ENCODE measurements at places on chromosomes 1 and 21. TPM values are rescaled to one million over a fixed set of nuclear protein-coding genes. Genes with fewer than 3 reads are reported as not detected.

VANGL2 gene
- total RNA-seq, result 62.5 TPM

CGN gene
- total RNA-seq, result 52.7 TPM

DNA sequence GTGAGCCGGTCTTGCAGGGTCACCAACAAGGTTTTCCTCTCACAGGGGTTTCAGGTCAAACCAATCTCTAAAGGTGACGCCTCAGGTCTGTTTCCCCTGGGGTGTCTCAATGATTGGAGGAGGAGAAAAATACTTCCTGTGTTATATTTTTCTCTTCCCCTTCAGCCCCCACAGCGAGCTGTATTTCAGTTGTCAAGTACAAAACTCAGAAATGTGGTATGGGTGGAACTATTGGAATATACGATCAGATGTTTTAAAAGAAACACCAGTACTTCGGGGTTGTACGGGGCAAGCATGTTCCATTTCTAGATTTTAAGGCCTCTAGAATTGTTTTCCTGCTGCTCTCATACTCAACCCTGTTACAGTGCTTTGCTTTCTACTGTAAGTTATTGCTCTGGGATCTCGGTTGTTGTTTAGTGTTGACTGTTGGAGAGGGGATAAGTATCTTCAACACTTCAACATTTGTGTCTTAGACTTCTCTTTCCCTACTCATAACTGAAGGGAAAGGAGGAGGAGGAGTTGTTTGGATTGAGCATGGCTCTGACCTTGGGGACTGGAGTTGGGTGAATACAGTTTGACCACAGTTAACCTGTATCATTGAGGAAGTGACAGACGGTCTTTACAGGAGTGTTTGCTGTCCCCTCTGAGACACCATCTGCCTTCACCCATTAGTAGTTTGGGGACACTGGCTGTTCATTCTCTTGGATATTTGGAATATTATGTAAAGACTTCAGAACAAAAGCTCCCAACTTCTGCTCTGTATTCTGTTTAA, 2.0 kb downstream of the MAPKAPK2 start:
- H3K27ac ChIP-seq, result no peak overlapping the region
- DNase-seq, result no peak
- peaks cover 28% of the 10 kb centered on the region for H3K27me3 ChIP-seq
- peak overlapping the region; percentile 88 for H3K4me3 ChIP-seq

- no peaks in the 10 kb centered on the region for H3K27me3 ChIP-seq
- DNase-seq, result no peak
- H3K27ac ChIP-seq, result no peak overlapping the region
- no peaks in the 10 kb centered on the region for H3K4me1 ChIP-seq
Measured at GRCh38 chr1:31216016-31216415, 23.7 kb downstream of the NKAIN1 start.

GRCh38 chr1:100613817-100614559, 76.0 kb downstream of the GPR88 start:
- H3K4me3 ChIP-seq, result no peak overlapping the region
- no peaks in the 10 kb centered on the region for H3K36me3 ChIP-seq
- H3K4me1 ChIP-seq, result no peaks in the 10 kb centered on the region
- H3K27ac ChIP-seq, result no peak overlapping the region

GRCh38 chr1:148333875-148334338, 149.2 kb downstream of the PPIAL4G start:
- no peaks in the 10 kb centered on the region for H3K27me3 ChIP-seq
- DNase-seq, result no peak
- peak overlapping the region; percentile 100 for H3K27ac ChIP-seq
- no peaks in the 10 kb centered on the region for H3K4me1 ChIP-seq
- peak overlapping the region; percentile 69 for H3K4me3 ChIP-seq
- no peaks in the 10 kb centered on the region for H3K36me3 ChIP-seq

GRCh38 chr1:203395751-203396150, 44.8 kb upstream of the FMOD start:
- no peak overlapping the region for H3K4me3 ChIP-seq
- no peaks in the 10 kb centered on the region for H3K27me3 ChIP-seq
- no peak for DNase-seq
- H3K27ac ChIP-seq, result no peak overlapping the region
- H3K36me3 ChIP-seq, result no peaks in the 10 kb centered on the region

DNA sequence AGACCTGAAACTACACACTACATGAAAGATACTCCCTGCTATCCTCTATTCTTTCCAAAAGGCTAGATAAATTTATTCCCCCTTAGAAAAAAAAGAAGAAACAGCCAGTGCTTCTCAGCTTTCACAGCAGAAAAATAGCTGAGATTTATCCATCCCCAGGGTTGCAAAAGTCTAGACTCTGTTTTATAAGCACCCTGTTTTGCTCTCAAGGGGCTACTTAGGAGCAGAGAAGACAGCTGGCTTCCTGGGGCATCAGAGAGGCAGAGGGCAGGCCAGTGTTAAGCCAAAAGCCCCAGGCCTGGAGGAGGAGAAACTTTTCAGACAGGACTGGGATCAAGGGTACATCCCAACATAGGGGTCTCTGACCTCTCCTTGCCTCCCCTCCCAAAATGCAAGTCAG, 3.9 kb downstream of the LAMB3 start:
- H3K36me3 ChIP-seq, result no peaks in the 10 kb centered on the region
- peaks cover 9% of the 10 kb centered on the region for H3K4me1 ChIP-seq
- no peak overlapping the region for H3K27ac ChIP-seq
- no peak overlapping the region for H3K4me3 ChIP-seq
- DNase-seq, result no peak
- H3K27me3 ChIP-seq, result no peaks in the 10 kb centered on the region

- H3K27ac ChIP-seq, result no peak overlapping the region
- H3K27me3 ChIP-seq, result no peaks in the 10 kb centered on the region
- no peaks in the 10 kb centered on the region for H3K4me1 ChIP-seq
Measured at GRCh38 chr21:35204850-35205541, 155.9 kb upstream of the RUNX1 start.

LMOD1 gene
- 0.82 TPM for total RNA-seq

PGLYRP3 gene
- total RNA-seq, result not detected

ABL2 gene
- total RNA-seq, result 19.1 TPM

DNA sequence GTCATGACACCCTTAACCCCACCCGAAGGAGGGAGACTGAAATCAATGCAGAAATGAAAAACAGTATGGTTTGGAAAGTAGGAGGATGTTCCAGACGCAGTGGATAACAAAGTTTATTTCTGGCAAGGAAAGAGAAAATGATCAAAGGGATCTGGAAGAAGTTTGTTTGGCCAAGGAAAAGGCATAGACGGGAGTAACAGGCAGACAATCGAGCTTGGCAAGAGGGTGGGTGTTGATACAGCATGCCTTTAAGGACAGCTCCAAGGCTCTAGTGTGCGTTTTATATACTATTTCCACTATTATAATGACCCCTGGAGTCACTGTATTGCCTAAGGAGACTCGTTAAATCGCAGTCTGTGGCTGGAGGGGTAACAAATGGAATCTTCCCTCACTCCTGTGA, 303.7 kb upstream of the RUNX1 start:
- no peak for DNase-seq
- no peaks in the 10 kb centered on the region for H3K36me3 ChIP-seq
- H3K27me3 ChIP-seq, result no peaks in the 10 kb centered on the region

DNA sequence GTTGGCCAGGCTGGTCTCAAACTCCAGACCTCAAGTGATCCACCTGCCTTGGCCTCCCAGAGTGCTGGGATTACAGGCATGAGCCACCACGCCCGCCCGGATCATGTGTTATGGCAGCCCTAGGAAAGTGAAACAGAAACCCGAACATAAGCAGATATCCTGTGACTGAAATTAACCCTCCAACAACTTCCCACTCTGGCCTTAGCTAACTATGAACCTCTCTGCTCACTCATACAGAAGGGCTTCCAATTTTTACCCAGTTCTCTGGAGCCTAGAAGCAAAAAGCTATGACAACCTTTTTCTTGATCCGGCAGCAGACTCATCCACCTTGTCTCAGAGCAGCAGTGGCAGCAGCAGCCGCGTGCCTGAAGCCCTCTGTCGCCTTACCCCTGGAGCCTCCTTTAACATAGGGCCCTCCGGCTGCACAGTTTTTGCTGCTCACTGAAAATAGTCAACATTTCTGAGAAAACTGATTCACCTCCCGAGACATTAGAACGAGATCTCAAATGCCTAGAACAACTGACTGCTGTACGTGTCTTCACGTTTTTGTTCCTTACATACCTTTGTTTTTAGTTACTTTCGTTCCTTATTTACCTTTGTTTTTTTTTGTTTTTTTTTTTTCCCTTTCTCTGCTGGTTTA, 9.3 kb downstream of the CBR1 start:
- no peak overlapping the region for H3K27ac ChIP-seq
- H3K36me3 ChIP-seq, result no peaks in the 10 kb centered on the region
- no peak for DNase-seq
- H3K4me1 ChIP-seq, result no peaks in the 10 kb centered on the region

CFAP107 gene
- not detected for total RNA-seq

C1orf105 gene
- total RNA-seq, result not detected

DNA sequence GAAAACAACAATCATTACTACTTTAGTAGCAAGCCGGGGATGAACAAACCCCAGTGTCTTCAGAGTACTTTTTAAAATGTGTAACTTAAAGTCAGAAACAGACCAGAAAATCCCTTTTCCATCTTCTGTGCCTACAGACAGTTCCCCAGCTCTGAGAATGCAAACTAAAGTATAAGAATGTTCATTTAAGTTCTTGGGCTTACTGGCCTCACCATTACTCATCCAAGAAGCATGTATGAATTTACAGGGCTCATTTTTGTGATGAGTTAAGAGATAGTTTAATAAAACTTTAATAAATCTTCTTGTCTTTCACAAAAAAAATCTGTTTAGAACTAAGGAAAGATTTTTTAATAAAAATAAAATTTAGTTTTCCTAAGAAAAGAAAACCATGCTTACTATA, 4.6 kb downstream of the LPGAT1 start:
- H3K4me1 ChIP-seq, result no peaks in the 10 kb centered on the region
- no peak overlapping the region for H3K4me3 ChIP-seq
- H3K36me3 ChIP-seq, result no peaks in the 10 kb centered on the region
- no peak for DNase-seq
- no peak overlapping the region for H3K27ac ChIP-seq

CFHR5 gene
- not detected for total RNA-seq

- no peaks in the 10 kb centered on the region for H3K27me3 ChIP-seq
- H3K4me3 ChIP-seq, result peak overlapping the region; percentile 65
- peak; percentile 88 for DNase-seq
- H3K4me1 ChIP-seq, result no peaks in the 10 kb centered on the region
Measured at GRCh38 chr1:201481761-201482493, 12.9 kb upstream of the PHLDA3 start.

FBXO2 gene
- total RNA-seq, result 55.5 TPM

TLCD4 gene
- total RNA-seq, result 3.5 TPM

DNA sequence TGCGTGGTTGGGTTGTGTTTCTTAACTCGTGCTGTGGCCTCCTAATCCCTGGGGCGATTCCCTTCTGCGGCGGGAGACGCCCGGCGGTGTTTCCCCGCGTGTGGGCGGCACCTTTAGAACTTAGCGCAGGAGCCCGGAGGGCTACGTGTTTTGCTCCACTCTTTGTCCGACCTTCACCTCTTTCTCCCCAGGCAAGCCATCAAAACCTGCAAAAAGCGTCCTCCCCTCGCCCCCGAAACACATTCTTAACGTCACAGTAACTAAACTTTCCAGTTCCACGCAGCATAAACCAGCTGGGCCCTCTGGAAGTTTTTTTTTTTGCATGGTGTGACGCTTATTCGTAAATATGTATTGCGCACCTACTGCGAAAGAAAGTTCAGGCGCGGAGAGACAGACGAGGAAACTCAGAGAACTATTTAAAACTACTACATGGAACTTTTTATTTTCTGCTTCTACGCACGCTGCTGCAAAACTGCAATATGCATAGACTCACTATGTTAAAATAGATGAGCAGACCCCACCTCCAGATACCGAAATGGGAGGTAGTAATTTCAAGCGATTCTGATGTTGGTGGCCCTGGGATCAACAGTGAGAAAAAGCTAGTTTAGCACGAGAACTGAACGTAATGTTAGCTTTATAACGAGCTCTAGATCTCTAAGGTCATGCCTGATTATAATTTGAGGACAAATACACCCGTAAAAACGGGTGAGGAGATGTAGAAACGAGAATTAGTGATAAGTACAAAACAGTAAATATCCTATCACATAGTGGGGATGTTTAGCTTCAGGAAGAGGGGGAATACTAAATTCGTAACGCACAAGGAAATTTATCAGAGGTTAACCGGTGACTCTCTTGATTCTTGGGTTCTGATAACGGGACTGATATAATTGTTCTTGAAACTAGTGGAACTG, 920 bp downstream of the MTR start:
- H3K27me3 ChIP-seq, result 0 out of 2 replicates have a peak, but pooled peaks cover 2% of the 10 kb centered on the region
- DNase-seq, result no peak
- peak overlapping the region; percentile 87 for H3K4me3 ChIP-seq

GRCh38 chr21:31235671-31236450, 108.2 kb downstream of the TIAM1 start:
- H3K4me1 ChIP-seq, result no peaks in the 10 kb centered on the region
- H3K27me3 ChIP-seq, result no peaks in the 10 kb centered on the region
- no peak overlapping the region for H3K27ac ChIP-seq
- H3K36me3 ChIP-seq, result peaks cover 9% of the 10 kb centered on the region

- no peaks in the 10 kb centered on the region for H3K27me3 ChIP-seq
- no peak for DNase-seq
Measured at GRCh38 chr1:28110555-28110954, 22.1 kb upstream of the EYA3 start.

USH2A gene
- 0.04 TPM for total RNA-seq

Data from H1 (cell line).